ENCODE measurements at places on chromosomes 11 and 22. TPM values are rescaled to one million over a fixed set of nuclear protein-coding genes. Genes with fewer than 3 reads are reported as not detected.
A peak's percentile ranks its signal among the peaks of the same experiment; 100 is the strongest.

DNA sequence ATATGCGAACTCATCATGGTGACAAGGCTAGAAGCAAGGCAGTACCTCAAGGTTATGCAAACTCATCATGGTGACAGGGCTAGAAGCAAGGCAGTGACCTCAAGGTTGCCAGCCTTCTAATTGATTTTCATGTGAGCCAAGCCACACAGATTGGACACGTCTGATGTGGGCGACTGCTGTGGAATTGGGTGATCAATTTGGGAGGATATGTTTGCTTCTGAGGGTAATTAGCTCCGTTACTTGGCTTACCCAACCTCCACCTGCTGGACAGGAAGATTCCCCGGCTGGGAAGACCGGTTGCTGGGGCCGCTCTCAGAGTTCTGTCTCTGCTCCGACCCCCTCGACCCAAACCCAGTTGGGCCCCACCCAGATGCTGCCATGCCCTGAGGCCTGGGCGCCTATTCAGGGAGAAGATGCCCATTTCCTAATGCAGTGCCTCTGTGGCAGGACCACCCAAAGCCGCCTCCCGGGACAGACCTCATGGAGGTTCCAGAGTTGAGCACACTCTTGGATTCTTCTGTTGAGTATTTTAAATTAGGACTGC lies 69.9 kb upstream of the SHANK2 start:
- no peaks in the 10 kb centered on the region for H3K27me3 ChIP-seq
- H3K4me1 ChIP-seq, result no peaks in the 10 kb centered on the region
- DNase-seq, result no peak
- H3K36me3 ChIP-seq, result no peaks in the 10 kb centered on the region
- no peak overlapping the region for H3K4me3 ChIP-seq

MYO7A gene
- total RNA-seq, result 9.8 TPM

- no peaks in the 10 kb centered on the region for H3K27me3 ChIP-seq
- H3K4me1 ChIP-seq, result peaks cover 4% of the 10 kb centered on the region
- DNase-seq, result no peak
- H3K4me3 ChIP-seq, result no peak overlapping the region
Observed at GRCh38 chr11:34890089-34890488, 26.1 kb downstream of the APIP start.

DNA sequence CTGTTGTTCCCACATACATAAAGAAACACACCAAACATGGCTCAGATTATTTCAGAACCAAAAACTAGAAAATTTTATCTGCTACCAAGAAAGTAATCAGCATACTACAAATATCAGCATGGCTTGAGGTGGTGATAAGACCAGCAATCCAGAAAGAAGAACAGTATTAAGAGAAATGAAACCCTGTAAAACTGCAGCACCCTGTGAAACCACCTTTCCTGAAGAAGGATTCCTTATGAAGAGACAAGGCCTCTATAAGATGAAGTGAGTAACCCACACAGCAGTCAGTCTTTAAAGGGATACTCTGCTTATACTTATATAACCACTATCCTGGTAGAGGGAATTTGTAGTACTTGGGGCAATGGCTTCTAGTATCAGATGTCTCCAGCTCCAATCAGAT lies 49.9 kb downstream of the RSF1 start:
- no peak overlapping the region for H3K4me3 ChIP-seq
- no peaks in the 10 kb centered on the region for H3K27me3 ChIP-seq
- no peak overlapping the region for H3K27ac ChIP-seq

UBQLN3 gene
- 0.50 TPM for total RNA-seq

- no peaks in the 10 kb centered on the region for H3K27me3 ChIP-seq
- no peaks in the 10 kb centered on the region for H3K36me3 ChIP-seq
- peak; percentile 10 for DNase-seq
- no peak overlapping the region for H3K4me3 ChIP-seq
- H3K27ac ChIP-seq, result peak overlapping the region; percentile 97
- H3K4me1 ChIP-seq, result peaks cover 5% of the 10 kb centered on the region
Observed at GRCh38 chr11:17209939-17210245, 2.1 kb upstream of the PIK3C2A start.

PRG3 gene
- total RNA-seq, result not detected

NXPE4 gene
- total RNA-seq, result not detected

DNA sequence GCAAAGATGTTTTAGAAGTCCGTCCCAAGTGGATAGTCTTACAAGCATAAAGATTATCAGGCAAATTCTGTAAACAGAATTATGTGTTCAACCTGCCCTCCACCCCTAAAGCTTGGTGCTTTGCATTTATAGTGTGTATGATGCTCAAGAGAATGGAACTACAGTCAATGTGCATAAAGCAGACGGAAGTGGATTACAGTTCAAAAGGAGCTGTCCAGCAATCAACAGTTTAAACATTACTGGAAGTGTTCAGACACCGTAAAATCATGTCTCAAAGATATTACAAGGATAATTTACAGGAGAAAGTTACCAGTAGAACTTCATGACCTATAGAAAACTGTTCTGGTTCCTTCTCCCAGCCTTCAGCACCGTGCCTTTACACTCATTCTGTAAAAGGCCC lies 1.0 kb downstream of the RIC3 start:
- H3K36me3 ChIP-seq, result no peaks in the 10 kb centered on the region
- H3K4me3 ChIP-seq, result no peak overlapping the region
- H3K4me1 ChIP-seq, result peaks cover 3% of the 10 kb centered on the region
- H3K27me3 ChIP-seq, result peaks cover 58% of the 10 kb centered on the region
- peak; percentile 13 for DNase-seq
- no peak overlapping the region for H3K27ac ChIP-seq

DNA sequence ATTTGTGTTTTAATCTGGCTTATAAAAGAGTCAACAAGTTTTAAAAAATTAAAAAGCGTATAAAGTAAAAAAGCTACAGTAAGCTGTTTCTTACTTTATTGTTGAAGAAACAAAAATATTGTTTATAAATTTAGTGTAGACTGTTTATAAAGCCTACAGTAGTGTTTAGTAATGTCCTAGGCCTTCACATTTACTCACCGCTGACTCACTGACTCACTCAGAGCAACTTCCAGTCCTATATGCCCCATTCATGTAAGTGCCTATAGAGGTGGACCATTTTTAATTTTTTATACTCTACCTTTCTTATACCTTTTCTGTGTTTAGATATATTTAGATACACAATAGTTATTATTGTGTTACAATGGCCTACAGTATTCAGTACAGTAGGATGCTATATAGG lies 12.2 kb downstream of the MPPED2 start:
- H3K4me3 ChIP-seq, result no peak overlapping the region
- no peak overlapping the region for H3K27ac ChIP-seq
- no peaks in the 10 kb centered on the region for H3K36me3 ChIP-seq
- no peaks in the 10 kb centered on the region for H3K27me3 ChIP-seq
- DNase-seq, result no peak
- H3K4me1 ChIP-seq, result peaks cover 1% of the 10 kb centered on the region

LINC01488 gene
- total RNA-seq, result 0.27 TPM

ADSL gene
- 81.8 TPM for total RNA-seq

C22orf42 gene
- not detected for total RNA-seq

DNA sequence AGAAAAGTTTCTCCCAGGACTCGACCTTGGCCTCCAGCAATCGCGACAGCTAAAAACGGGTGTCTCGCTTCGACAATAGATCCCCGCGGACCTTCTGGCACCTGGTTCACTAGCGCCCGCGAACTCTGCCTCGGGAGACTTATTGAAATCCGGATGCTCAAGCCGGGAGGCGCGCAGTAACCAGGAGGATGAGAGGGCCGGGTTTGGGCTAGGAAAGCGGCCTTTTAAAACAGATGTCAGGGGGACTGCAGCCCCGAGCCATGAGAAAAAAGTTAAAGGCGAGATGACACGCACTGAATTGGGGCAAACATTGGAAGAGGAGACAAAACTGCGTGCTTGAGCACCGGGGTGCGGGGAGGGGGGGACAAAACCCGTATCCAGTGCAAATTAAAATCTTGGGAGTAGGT lies 637 bp upstream of the ZBTB16 start:
- H3K27me3 ChIP-seq, result peaks cover 28% of the 10 kb centered on the region
- H3K36me3 ChIP-seq, result no peaks in the 10 kb centered on the region
- DNase-seq, result peak; percentile 42
- peaks cover 13% of the 10 kb centered on the region for H3K4me1 ChIP-seq

DNA sequence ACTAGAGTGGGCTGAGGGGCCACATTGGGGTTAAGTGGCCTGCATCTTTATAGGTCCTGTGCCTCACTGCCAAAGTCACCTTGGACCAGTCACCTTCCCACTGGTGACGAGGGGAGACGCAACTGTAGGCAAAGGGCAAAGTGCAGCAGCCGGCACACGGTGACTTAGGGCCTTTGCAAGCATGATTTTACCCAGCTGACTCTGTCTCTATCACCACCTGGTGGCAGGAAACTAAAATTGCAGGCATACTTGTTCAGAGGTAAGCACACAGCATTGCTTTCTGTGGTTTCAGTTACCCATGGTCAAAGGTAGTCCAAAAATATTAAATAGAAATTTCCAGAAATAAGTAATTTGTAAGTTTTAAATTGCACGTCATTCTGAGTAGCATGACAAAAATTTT lies 1164.4 kb downstream of the BRD1 start:
- H3K4me1 ChIP-seq, result no peaks in the 10 kb centered on the region
- no peak overlapping the region for H3K4me3 ChIP-seq
- H3K27me3 ChIP-seq, result no peaks in the 10 kb centered on the region
- no peaks in the 10 kb centered on the region for H3K36me3 ChIP-seq
- DNase-seq, result no peak

DNA sequence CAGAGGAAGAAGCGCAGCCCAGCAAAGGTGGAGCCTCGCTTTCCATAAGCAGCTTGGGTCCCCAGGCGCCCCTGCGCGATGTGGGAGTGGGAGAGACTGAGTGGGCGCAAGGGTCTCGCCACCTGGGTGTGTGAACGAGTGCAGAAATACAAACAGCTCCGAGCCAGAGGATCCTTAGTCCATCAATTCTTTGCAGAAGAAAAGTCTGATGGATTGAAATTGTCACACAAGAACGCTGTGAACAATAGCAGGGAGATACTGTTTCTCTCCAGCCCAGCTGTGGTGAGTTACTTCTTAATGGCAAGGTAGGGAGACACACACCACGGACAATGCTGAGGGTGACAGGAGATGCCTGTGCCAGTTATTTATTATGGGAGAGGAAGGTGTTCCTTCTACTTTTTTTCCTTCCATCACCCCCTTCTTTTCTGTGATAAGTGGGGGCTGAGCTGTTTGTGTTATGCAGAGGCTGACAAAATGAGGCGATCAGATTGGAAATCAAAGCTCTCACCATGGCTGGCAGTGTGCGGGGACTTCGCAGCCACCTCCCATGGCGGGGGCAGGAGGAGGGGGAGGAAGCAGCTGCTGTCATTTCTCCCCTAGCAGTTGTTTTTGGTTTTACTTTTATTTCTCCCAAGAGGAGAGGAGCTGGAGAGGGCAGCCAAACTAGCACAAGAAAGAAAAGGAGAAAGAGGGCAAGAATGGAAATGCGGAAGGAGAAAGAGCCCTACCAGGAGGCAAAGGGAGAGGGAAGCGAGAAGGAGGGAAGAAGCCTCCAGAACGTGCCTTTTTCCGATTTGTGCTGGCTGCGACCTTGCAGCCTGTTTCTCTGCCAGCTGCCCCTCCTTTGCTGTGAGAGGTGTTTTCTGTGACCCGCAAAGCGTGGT lies 755.8 kb downstream of the NTM start:
- no peak for DNase-seq
- no peak overlapping the region for H3K4me3 ChIP-seq
- H3K4me1 ChIP-seq, result peaks cover 5% of the 10 kb centered on the region
- no peaks in the 10 kb centered on the region for H3K36me3 ChIP-seq
- H3K27ac ChIP-seq, result no peak overlapping the region
- H3K27me3 ChIP-seq, result peaks cover 32% of the 10 kb centered on the region

- H3K27me3 ChIP-seq, result no peaks in the 10 kb centered on the region
- no peaks in the 10 kb centered on the region for H3K36me3 ChIP-seq
- peaks cover 23% of the 10 kb centered on the region for H3K4me1 ChIP-seq
- DNase-seq, result peak; percentile 70
- peak overlapping the region; percentile 46 for H3K4me3 ChIP-seq
- peak overlapping the region; percentile 99 for H3K27ac ChIP-seq
Observed at GRCh38 chr22:38753948-38754750, 1.6 kb downstream of the SUN2 start.

- H3K27me3 ChIP-seq, result no peaks in the 10 kb centered on the region
- H3K4me3 ChIP-seq, result no peak overlapping the region
- DNase-seq, result peak; percentile 24
Observed at GRCh38 chr11:109075976-109076375, 346.0 kb upstream of the C11orf87 start.

SLC17A6 gene
- total RNA-seq, result not detected

- H3K27me3 ChIP-seq, result no peaks in the 10 kb centered on the region
- DNase-seq, result no peak
- no peaks in the 10 kb centered on the region for H3K4me1 ChIP-seq
- H3K36me3 ChIP-seq, result no peaks in the 10 kb centered on the region
- H3K27ac ChIP-seq, result no peak overlapping the region
- H3K4me3 ChIP-seq, result no peak overlapping the region
Observed at GRCh38 chr11:61092280-61092766, 10.0 kb upstream of the CD5 start.

DNA sequence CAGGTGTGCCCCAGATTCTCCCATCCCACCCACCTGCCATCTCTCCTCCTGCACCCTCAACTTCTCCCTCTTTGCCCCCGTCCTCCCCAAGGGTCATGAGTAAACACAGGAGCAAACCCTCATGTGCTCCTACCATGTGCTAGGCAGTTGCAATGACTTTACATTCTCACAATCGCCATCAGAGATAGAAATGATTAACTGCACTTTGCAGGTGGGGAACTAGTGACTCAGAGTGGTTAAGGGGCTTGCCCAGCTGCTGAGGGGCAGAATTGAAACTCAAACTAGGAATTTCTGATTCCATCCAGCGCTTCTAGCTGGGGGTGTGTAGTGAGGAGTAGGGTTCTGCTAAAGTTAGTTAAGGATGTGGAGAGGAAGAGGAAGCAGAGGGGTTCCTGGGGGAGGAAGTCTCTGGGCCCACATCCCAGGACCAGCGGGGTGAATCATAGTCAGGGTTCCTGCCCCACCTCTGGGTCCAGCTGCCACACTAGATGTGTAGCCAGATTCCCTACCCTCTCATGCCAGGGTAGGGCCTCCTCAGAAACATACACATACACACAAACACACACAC lies 16.0 kb upstream of the PRG2 start:
- H3K4me1 ChIP-seq, result no peaks in the 10 kb centered on the region
- no peak for DNase-seq
- H3K4me3 ChIP-seq, result no peak overlapping the region
- H3K27ac ChIP-seq, result no peak overlapping the region

- no peak overlapping the region for H3K4me3 ChIP-seq
- H3K27ac ChIP-seq, result no peak overlapping the region
- H3K36me3 ChIP-seq, result no peaks in the 10 kb centered on the region
Observed at GRCh38 chr11:68142028-68142412, 20.8 kb upstream of the CHKA start.

GRCh38 chr22:31734512-31734911 lies 15.4 kb downstream of the PRR14L start:
- H3K4me3 ChIP-seq, result no peak overlapping the region
- no peaks in the 10 kb centered on the region for H3K27me3 ChIP-seq
- no peaks in the 10 kb centered on the region for H3K36me3 ChIP-seq
- no peak for DNase-seq
- H3K27ac ChIP-seq, result peak overlapping the region; percentile 63

Measured in hepatocyte (in vitro differentiated cells).